ENCODE measurements at places on chromosomes 4 and X.
A peak's percentile ranks its signal among the peaks of the same experiment; 100 is the strongest.

DNA sequence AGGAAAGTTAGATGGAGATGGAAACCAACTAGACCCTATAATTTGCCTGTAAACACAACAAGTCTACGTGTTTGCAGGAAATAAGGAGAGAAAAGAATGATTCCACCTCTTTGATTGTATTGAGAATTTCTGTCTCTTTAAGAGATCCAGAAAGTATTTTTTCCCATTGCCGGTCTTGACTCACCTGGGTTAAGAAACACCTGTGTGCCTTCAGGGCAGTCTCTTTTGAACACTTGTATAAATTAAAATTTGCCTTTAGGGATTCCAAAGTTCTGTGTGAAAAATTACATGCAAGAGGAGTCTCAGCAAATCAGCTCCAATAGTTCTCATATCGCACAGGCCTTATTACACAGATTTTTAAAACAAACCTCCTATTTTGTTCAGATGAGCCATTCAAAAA, 46.0 kb upstream of the SMAD1 start:
- DNase-seq = no peak

GRCh38 chrX:130726661-130727060, 176.3 kb downstream of the ENOX2 start:
- no peak for DNase-seq

DNA sequence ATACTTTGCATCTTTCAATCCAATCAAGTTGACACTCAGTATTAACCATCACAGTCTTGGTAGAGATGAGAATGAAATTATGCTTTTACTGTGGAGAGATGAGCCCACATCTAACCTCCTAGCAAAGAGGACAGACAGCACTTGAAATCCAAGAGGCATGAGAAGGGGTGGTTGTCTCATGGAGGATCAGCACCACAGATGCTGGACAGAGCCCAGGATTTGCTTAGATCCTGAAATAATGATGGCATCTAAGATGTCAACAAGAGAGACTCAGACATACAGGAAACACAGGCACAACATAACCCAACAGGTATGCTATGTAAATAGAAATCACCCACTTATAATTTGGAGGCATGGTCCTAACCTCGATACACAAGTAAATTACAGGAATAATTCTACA, 74.3 kb upstream of the VCX2 start:
- no peak for DNase-seq

DNA sequence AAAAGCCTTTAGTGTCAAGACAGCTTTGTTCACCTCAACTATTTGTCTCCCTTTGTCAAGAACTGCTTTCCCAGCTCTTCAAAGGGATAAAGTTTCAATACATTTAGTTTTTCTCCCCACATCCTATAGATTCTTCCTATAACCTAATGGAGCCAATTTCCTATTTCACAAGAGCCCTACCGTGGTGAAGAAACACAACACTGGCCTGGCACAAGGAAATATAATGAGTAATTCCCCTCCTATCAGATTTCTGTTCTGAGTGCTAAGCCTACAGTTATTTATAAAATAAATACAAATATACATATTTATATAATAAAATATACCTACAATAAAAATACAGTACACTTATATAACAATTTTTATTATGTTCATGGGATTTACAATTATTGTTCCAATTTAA, 89.9 kb downstream of the SHISA3 start:
- DNase-seq = no peak

GRCh38 chr4:41256740-41257256, at the start of gene UCHL1:
Gene UCHL1 (plus strand): TSS chr4:41256928. CDS start chr4:41256977, 49 bp downstream.
- DNase-seq = no peak

DNA sequence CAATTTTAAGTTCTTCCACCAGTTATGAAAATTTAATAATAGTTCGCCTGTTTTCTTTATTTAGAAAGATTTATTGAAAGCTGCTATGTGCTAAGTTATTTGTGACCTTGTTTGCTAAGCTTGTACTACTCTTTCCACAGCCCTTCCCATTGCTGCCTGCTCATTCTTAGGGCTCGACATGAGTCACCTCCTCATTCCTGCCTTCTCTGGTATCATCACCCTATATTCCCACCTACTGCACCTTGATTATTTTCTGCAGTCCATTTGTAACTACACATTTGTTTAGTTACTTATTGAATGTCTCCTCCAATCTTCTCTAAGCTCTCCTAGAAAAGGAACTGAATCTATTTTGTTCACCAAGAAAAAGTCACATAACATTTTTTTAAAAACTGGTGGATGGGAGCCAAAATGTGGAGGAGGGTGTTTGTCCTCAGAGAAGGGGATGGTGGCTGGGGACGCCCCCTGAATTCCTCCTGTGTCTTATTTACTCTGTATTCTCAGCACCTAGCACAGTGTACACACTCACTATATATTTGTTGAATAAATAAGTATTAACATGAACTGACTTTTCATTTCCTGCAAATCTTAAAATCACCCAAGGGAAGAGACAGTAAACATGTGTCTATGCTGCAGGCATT, 3.7 kb upstream of the RAB9A start:
- no peak for DNase-seq

GRCh38 chrX:11346121-11346682, 53.0 kb downstream of the AMELX start:
- DNase-seq = no peak

- DNase-seq = no peak
Measured at GRCh38 chr4:16585053-16585452, 313.4 kb downstream of the LDB2 start.

GRCh38 chrX:47446431-47446830, 36.6 kb downstream of the ZNF41 start:
- DNase-seq = no peak

- no peak for DNase-seq
Measured at GRCh38 chr4:144709793-144710525, 64.0 kb downstream of the HHIP start.

GRCh38 chrX:15567886-15568616, 32.7 kb downstream of the ACE2 start:
- DNase-seq = no peak

- no peak for DNase-seq
Measured at GRCh38 chr4:5220028-5220427, 168.7 kb downstream of the STK32B start.

DNA sequence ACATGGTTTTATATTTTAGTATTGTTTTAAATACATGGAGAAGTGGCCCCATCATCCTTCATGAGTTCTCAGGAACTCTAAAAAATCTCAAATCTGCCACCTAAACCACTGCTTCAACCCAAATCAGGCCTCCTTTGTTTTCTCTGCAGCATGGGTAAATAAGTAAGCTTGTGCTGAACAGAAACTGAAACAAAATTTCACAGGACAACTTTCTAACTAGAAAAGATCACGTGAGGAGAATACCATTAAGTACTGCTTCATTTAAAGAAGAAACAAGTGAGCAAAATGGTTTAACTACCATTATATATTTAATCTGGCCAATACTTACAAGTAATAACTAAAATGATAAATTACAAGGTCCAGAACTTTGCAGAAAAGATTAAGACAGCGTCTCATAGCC, 2.5 kb downstream of the ARAP2 start:
- peak; percentile 67 for DNase-seq

- no peak for DNase-seq
Measured at GRCh38 chrX:111634823-111635729, 45.9 kb upstream of the ALG13 start.

- DNase-seq = no peak
Measured at GRCh38 chr4:82852751-82853285, 38.1 kb downstream of the SEC31A start.

DNA sequence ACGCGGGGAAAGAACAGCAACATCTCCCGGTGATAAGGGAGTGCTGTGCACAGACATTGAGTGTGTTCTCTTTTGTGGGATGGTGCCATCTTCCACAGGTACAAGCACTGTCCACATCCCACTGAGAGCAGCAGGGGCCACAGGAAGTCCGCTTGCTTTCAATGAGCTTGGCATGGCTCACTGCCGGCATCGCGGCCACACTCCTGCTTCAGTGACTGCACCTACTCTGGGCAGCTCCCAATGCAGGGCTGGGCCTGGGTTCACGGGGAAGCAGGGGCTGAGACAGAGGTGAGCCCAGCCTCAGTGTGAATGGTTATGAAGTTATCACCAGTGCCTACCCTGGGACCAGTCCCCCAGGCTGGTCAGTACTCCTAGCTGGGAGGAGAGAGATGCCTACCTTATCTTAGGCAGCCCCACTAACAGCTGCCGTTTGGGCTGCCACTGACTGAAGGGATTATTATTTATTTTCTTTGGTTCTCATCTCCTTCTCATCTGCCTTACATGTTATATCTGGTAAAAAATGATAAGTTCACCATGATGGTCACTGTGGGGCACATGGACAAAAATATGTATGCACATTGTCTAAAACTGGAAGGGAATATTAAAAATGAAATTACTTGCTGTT, 99.2 kb downstream of the MGST2 start:
- DNase-seq = no peak

- no peak for DNase-seq
Measured at GRCh38 chr4:168212656-168213055, 105.9 kb downstream of the DDX60 start.

DNA sequence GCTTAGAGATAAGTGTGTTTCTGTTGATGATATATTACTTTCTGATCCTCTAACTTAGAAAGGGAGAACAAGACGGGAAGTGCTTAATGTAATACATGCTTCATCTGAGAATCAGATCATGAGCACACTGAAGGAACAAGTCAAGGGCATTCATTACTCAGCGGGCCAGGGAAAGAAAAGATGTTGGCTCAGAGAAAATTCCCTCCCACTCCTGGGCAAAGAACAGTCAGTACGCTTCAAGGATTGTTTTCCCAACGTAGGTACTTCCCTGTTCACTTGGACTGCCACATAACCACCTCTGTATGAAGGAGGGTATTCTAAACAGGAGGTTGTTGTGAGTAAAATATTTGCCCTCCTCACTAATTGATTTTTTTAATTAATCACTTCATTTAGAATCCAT, 374.5 kb upstream of the FMR1 start:
- DNase-seq = no peak

DNA sequence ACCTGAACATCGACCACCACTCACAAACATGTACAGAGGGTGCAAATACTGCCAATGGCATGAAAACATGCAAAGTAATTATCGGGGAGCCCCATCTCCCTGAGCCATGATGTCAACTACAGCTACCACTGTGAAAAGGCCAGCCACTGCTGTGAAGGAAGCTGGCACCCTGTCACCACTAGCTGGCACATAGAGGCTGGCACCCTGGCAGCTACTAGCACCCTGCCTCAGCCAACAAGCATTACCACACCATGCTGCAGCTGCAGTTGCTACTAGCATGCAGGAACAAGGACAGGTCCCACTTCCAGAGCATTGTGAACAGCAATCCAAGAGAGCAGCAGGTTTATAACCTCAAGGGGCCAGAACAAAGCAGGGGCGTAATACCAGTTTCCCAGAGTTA, 81.4 kb downstream of the PRR32 start:
- no peak for DNase-seq

DNA sequence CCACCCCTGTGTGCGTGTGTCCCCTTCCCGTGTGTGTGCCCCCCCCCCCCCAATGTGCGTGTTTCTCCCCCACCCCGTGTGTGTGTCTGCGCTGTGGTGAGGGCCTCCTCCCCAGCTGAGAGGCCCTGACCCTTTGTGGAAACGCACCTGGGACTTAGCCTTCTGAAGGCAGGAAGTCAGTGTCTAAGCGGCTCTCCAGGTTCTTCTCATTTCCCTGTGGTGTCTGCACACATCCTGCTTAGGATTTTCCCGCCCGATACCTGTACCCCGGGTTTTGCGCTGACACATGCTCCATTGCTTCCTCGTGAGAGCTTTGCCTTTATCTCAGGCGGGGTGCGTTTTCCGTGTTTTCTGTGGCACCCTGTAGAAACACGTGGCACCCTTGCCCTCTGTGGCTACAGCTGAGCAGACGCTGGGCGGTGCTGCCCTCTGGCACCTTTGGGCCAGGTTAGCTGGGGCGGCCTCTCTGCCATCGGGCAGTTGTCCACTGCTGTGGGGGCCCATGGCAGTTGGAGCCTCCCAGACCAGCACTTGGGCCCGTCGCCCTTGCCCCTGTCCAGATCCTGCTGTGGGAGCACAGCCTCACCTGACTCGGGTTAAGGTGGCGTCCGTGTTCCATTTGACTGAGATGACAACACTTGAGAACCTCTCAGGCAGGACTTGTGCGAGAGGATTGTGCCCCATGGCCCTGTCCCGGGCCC, 26.3 kb downstream of the MAEA start:
- DNase-seq = no peak

DNA sequence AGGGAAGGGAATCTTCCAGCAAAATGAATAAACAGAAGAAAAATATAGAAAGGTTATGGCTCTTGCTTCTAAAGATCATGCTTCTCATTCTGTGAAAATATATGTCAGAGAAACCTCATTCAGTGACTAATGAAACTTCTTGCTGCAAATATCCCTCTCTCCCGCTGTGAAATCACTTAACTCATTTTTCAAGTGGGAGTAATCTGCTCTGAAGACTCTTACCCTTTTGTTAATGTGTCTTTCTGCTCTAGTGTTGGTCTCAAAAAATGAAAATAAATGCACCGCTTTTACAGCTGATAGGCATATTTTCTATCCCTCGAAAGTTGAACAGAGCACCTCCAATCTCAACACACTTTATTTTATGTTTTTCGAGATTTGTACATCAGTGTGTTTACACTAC, 252.3 kb downstream of the NLGN4X start:
- DNase-seq = no peak

DNA sequence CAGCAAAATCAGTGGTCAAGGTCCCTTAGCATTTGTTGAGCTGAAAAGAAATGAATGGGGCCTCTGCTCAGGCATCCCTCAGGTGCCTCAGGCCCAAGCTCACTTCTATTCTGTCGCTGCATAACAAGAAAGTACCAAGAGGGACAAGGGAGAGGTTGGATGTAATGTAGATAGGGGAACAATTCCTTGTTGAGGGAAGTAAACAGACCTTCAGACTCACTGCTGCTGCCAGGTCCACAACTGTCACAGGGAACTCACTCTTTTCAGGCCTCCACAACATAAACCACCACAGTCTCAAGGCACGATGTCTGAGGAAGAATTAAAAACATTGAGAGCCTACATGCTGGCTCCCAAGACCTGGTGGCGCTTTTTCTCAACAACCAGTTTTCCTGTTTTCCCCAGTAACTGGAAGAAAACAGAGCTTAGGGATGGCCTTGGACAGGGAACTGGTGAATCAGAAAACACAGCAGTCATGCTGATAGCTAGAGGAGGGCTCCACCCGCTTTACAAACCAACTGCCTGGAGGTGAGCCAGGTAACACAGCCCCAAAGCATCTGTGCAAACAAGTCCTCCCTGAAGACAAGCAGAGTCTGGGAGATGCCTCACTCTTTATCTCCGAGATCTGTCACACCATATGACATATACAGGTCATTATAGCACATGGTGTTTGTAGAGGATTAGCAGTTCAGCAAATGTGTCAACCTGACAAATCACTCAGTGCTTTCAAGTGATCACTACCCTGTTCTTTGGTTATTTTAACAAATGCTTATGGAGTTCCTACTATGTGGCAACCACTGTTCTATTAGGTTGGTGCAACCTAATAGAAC, 14.3 kb upstream of the AWAT1 start:
- DNase-seq = no peak

- no peak for DNase-seq
Measured at GRCh38 chrX:33339219-33339618, 127.9 kb upstream of the DMD start.

GRCh38 chrX:45769761-45770582, 569.3 kb upstream of the DIPK2B start:
- DNase-seq = peak; percentile 77

- no peak for DNase-seq
Measured at GRCh38 chr4:136112116-136112515, 1420.2 kb downstream of the PCDH18 start.

GRCh38 chr4:23680671-23681518, 209.0 kb downstream of the PPARGC1A start:
- DNase-seq = no peak
